ENCODE measurements at places on chromosomes 3 and 15. TPM values are rescaled to one million over a fixed set of nuclear protein-coding genes. Genes with fewer than 3 reads are reported as not detected.
A peak's percentile ranks its signal among the peaks of the same experiment; 100 is the strongest.

DNA sequence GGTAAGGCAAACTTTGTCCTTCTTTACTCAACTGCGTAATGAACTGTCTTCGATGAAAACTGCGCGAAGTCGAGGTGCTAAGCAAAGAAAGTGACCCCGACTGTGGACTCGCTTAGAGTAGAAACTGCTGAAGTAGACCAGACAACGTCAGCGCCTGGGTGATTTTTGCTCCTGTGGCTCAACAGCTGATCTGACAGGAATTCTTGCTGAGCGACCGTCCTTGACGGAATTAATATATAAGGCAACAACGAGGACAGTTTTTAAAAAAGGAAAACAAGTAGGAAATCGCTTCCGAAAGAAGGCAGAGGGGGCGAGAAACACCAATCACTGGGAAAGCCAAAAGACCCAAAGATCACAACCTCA is 541 bp downstream of the RPS27L start:
- peaks cover 5% of the 10 kb centered on the region for H3K36me3 ChIP-seq
- H3K27me3 ChIP-seq, result no peaks in the 10 kb centered on the region
- H3K4me3 ChIP-seq, result peak overlapping the region; percentile 64

The RPSA gene
- total RNA-seq, result 2,136 TPM

The SIDT1 gene
- total RNA-seq, result not detected

- H3K4me1 ChIP-seq, result peaks cover 7% of the 10 kb centered on the region
- H3K27ac ChIP-seq, result peak overlapping the region; percentile 24
- H3K27me3 ChIP-seq, result no peaks in the 10 kb centered on the region
- H3K4me3 ChIP-seq, result no peak overlapping the region
- no peaks in the 10 kb centered on the region for H3K36me3 ChIP-seq
- DNase-seq, result peak; percentile 93
Measured at GRCh38 chr3:186414735-186415419, 52.8 kb upstream of the DGKG start.

- H3K27me3 ChIP-seq, result no peaks in the 10 kb centered on the region
- no peaks in the 10 kb centered on the region for H3K36me3 ChIP-seq
- DNase-seq, result no peak
Measured at GRCh38 chr3:192372616-192373015, 354.7 kb downstream of the FGF12 start.
